ENCODE measurements at places on chromosomes 4 and X.

DNA sequence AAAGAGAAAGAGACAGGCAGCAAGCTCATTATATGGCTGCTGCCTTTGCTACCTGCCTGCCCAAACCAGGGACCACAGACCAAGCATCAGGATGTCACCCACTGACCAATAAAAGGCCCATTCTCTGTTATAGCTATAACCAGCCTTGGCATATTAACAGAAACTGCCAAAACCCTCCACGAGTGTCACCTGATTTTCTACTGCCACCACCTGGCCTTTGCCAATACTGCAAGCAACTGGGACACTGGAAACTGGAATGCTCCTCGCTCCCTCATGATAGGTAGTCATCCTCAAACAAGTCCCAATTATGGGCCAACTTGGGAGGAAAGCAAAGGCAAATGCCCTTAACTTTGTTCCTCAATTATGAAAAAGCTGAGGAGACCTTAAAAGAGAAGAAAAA lies 76.0 kb downstream of the SPIN4 start:
- DNase-seq, result no peak

DNA sequence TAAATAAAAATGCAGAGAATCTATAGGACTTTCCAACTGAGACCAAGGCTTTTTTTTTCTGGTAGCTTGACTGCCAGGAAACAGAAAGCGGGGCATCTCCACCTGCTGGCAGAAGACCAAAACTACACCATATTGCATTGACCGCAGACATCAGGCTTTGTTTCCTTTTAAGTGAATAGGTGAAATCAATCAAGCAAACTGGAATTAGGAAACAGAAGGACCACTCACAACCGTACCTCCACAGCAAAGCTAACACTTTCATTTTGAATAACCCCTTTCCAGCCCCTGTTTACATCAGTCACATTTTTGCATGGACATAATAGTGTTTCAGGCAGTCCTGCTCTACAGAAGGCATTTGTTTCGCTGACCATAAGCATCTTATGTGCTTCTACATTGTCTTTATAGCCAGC lies 218.2 kb downstream of the IDS start:
- peak; percentile 56 for DNase-seq

- no peak for DNase-seq
These were observed 289.8 kb upstream of the STS start for GRCh38 chrX:6857749-6858148.

DNA sequence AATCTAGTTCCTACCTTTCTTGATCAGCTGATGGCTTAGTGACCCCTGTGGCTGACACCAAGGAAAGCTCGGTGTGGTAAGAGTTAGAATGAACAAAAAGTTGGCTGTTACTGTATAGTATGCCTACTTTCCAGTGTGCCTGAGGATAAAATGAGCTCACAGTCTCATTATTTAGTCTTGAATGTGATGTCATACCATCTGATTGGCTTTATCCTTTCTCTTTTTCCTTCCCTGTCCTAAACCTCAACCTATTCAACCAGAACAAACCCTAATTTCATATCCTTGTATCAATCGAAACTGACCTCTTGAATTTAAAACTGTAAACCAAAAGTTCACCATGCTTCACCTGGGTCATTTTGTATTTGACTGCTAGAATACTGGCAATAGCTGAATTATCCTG lies 156.4 kb downstream of the PPARGC1A start:
- no peak for DNase-seq

DNA sequence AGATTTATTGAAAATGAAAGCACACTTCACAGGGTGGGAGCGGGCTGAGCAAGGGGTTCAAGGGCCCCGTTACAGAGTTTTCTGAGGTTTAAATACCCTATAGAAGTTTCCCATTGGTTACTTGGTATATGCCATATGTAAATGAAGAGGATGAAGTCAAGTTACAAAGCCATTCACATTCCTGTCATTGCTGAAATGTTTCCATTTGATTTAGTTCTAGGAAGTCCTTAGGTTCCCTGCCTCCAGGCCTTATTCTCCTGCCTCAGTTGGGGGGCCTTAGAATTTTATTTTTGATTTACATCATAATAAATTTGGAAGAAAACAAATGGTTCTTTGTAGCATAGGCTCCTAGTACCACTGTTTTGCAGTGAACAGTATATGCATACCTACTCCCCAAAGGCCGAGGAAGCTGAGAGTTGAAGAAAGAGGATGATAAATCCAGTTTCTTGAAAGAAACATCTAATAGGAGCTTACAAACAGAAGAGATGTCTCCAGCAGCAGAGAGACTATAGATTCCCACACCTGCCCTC lies 31.8 kb downstream of the SERTM2 start:
- DNase-seq, result no peak

DNA sequence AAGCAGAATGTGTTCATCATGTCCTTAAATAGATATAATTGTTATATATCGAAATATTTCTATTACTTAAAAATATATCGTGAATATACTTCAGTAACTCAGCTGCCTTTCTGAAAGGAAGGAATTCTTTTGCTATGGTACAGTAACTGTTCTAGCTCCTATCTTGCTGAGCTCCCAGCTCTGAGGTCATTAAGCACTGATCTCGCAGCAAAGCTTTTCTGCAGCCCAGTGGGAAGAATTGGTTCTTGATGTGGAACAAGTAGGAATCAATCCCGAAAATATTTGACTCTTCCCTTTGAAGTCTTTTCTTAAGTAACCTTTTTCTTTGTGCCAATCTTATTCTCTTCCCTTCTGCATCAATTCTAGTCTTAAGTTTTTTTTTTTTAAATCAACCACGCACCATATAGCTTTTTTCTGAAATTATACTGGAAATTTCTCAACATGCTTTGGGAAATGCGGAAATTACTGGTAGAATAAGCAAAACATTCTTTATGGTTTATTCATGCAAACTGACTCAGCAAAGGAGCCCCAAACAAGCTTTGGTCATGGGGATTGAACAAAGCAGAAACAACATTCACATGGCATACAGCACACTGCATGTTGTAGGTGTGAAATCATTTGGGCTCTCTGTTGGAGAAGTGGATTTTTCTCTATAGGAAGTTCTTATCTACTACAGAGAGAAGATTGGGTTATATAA lies 428.9 kb upstream of the GNPDA2 start:
- DNase-seq, result no peak

GRCh38 chr4:72489267-72489666 lies 79.8 kb downstream of the ADAMTS3 start:
- DNase-seq, result no peak

DNA sequence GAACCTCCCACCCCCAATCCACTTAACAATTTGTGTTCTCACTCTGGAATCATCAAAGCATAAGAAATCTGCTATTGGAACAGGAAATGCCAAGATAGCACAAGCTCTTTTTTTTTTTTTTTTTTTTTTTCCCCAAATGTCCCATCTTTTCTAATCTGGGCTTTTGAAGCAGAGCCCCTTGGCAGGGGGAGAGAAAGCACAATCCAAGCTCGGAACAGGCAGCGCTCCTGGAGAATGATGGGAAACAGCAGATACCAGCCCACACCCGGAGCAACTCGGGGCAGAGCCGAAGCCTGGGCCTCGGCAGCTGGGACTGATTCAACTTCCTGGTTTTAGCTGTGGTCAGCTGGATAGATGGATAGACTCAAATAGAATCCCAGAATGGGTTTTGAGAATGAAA lies 235.1 kb downstream of the QDPR start:
- DNase-seq, result no peak

DNA sequence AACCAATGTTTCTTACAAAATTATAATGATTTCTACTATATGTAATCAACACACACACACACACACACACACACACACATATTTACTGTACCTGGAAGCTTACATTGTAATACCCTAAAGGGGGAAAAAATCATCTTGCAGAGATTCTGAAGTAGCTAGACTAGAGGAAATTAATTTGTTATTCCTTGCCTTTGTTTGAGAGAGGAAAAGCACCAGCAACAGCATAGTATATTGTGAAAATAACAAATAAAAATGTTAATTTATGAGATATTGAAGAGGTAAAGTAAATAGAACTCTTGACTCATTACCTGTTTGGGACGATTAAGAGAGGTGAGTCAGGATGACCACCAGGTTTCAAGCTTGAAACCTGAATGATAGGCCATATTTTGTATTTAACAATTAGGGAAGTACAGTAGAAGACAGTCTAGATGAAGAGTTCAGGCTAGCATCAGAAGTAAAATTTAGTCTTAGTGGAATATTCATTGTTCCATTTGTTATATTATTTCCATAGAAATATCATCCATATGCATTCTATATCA lies 873.4 kb upstream of the PCDH10 start:
- no peak for DNase-seq

DNA sequence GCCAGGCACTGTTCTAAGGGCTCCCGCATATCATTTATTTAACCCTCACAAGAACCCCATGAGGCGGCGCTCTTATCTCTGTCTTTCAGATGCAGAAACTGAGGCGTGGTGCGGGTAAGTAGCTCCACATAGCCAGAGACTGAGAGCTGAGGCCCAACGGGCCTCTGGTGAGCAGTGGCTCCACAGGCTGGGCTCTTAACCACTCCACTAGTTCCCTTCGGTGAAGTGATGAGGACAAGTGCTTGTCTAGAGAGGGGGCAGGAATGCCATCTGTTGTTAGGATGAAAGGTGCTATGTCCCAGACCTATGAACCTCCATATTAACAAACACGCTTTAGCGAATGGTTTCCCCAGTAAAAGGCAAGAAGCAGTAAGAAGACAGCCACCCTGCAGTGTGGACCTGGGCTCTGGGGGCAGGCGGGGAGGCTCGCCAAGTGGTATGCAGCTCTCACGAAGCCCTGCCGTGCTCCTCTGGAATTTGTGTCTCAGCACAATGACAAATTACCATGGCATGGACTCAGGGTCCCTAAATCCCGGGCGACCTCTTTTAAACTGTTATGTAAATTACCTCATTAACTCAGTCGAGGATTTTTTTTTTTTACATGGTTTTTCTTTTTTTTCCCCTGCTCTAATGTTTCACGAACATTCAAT lies 20.9 kb upstream of the S100G start:
- no peak for DNase-seq

DNA sequence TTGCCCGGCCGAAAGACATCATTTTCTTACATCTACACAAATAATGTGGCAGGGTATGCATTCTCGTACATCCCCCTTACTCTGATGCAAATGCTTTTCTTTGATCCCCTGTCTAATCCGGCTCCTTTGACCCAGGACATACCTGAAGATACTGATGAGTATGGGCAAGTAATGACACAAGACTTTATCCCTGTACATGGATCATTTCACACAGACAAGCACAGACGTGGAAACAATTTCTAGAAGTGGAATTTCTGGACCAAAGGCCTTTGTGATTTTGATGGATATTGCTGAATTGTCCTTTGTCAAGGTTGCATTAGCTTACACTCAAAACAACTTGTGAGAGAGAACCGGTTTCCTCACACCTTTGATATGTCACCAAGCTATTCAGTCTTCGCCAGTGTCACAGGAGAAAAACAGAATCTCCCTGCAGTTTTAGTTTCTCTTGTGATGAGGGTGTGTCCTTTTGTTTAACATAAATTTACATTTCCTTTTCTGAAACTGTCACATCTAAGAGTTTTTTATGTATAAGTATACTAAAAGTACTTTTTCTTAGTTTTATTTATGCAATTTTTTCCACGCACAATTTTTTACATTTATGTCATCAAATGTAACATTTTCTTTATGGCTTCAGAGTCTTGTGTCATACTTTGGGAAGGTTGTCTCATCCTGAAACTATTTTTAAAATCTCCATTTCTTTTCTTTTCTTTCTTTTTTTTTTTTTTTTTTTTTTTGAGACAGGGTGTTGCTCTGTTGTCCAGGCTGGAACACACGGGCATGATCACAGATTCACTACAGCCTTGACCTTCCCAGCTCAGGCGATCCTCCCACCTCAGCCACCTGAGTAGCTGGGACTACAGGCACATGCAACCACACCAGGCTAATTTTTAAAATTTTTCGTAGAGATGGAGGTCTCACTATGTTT lies 25.2 kb downstream of the RWDD4 start:
- DNase-seq, result no peak

- DNase-seq, result no peak
These were observed 133.3 kb downstream of the CPZ start for GRCh38 chr4:8725845-8726244.

All from B cell (primary cell).